Cardiac muscle cell (in vitro differentiated cells and primary cell): ENCODE measurements at places on chromosomes 5 and 9. TPM values are rescaled to one million over a fixed set of nuclear protein-coding genes. Genes with fewer than 3 reads are reported as not detected.

DNA sequence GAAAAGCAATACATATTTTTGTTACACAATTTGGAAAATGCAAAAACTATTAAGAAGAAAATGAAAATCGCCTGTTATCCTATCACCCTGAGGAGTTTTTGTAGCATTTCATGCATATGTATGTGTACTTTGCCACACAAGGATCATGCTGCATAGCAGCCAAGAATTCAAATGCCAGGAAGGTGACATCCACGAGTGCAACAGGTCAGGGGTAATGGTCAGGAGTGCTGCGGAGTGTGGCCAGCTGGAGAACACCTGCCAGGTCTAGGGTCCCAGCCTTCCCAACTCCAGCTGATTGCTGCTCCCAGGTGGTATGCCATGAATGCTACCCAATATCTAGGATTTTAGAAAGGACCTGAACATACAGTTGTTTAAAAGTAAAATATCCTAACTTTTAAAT is 617.1 kb downstream of the PRELID2 start:
- H3K4me1 ChIP-seq: no peaks in the 10 kb centered on the region
- H3K36me3 ChIP-seq: no peaks in the 10 kb centered on the region
- no peaks in the 10 kb centered on the region for H3K27me3 ChIP-seq
- H3K27ac ChIP-seq: no peak overlapping the region

DNA sequence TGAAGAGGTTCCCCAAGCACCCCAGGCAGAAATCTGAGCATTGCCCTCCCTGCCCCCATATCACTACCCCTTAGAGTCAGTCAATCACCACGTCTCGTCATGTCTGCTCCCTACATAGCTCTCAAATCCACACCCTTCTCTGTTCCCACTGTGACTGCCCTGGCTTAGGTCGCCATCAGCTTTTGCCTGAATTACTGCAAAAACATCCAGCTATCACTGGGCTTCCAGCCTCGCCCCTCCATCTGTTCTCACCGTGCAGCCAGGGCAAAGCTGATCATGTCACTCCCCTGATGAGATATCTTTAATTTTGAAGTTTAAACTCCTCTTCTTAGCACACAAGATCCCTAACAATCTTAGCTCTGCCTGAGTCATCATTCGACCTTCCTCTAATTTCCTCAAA is 89.6 kb upstream of the TBC1D2 start:
- no peak overlapping the region for H3K4me3 ChIP-seq
- DNase-seq: no peak

Gene FCN2
- total RNA-seq: not detected in 2 replicates

DNA sequence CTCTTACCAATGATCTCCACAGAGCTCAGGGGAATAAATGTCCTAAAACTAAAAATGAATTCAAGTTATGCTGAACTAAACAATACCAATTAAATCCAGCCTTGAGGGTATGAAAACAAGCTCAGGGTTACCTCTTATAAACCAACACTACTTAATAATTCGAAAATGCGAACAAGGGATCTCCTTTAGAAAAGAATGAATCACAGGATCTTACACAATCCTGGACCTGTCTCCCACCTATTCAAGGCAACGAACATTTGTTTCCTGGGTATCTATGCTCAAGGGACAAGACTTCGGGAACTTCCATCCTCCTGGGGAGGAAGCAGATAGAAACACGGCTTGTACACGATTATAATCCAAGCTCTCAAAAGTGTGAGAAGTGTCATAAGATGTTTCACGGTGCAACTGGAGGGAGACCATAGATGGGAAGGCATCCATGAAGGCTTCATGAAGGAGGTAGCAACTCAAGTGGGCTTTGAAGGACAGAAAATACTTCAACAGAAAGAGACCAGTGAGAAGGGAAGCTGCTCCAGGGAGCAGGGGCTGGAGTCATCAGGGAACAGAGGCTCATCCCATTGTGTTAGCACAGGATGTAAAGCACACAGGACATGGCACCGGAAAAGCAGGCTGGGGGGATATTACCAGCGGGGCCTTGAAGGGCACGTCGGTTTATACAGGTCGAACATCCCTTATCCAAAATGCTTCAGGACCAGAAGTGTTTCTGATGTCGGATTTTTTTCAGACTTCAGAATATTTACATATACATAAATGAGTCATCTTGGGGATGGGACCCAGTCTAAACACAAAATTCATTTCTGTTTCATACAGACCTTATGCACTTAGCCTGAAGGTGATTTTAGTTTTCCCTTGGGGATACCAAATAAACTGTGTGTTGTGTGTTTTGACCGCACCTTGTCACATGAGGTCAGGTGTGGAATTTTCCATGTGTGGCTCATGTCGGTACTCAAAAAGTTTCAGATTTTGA is 87.4 kb downstream of the TLE1 start:
- H3K27ac ChIP-seq: no peak overlapping the region
- no peak for DNase-seq
- peaks cover 85% of the 10 kb centered on the region for H3K27me3 ChIP-seq
- H3K36me3 ChIP-seq: no peaks in the 10 kb centered on the region
- H3K4me3 ChIP-seq: no peak overlapping the region

Gene KLHL3
- 11.9 and 16.8 TPM in 2 replicates for total RNA-seq

Gene WNT8A
- total RNA-seq: not detected in 2 replicates

DNA sequence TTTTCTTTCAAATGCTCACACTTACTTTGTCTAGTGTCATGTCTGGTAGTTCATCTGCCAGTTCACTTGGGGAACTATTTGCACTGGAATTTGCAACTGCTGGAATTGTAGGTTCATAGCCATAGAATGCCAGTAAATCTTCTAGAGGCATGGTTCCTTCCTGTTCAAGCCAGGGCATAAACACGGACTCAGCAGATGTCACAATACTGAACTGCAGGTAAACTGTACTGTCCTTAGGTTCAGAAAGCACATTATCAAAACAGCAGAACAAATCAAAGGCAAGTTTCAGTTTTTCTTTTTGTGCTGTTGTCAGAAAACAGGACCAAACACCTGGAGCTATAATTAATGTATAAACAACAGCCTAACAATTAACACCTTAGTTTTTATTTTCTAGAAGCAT is 13.1 kb downstream of the MIER3 start:
- no peak overlapping the region for H3K27ac ChIP-seq
- DNase-seq: no peak
- no peak overlapping the region for H3K4me3 ChIP-seq
- H3K4me1 ChIP-seq: no peaks in the 10 kb centered on the region
- peaks cover 77% of the 10 kb centered on the region for H3K36me3 ChIP-seq

DNA sequence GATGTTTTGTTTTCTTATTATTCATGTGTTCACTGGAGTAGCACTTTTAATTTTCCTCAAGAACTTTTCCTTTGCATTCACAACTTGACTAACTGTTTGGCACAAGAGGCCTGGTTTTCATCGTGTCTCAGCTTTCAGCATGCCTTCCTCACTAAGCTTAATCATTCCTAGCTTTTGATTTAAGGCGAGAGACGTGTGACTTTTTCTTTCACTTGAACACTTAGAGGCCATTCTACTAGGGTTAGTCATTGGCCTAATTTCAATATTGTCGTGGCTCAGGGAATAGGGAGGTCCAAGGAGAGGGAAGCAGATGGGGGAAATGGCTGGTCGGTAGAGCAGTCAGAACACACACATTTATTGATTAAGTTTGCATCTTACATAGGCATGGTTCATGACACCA is 94.0 kb downstream of the ZNF462 start:
- peaks cover 15% of the 10 kb centered on the region for H3K36me3 ChIP-seq
- H3K4me1 ChIP-seq: peaks cover 13% of the 10 kb centered on the region
- no peaks in the 10 kb centered on the region for H3K27me3 ChIP-seq

DNA sequence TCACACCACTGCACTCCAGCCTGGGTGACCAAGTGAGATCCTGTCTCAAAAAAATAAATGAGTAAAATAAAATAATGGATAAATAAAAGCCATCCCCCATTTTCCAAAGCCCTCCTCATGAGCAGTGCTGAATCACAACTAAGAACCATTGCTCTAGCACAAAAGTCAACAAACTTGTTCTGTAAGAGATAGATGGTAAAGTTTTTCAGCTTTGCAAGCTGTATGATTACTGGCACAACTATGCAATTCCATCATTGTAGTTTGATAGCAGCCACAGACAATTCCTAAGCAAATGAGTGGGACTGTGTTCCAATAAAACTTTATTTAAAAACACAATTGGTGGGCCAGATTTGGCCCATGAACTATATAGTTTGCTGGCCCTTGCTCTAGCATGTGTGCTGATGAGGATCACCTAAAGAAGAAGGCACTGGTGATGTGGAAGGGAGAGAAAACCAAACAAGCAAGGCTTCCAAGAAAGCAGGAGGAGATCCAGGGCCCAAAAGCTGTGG is 64.6 kb downstream of the NEURL1B start:
- H3K36me3 ChIP-seq: no peaks in the 10 kb centered on the region
- peaks cover 5% of the 10 kb centered on the region for H3K4me1 ChIP-seq
- H3K27me3 ChIP-seq: no peaks in the 10 kb centered on the region
- DNase-seq: no peak

DNA sequence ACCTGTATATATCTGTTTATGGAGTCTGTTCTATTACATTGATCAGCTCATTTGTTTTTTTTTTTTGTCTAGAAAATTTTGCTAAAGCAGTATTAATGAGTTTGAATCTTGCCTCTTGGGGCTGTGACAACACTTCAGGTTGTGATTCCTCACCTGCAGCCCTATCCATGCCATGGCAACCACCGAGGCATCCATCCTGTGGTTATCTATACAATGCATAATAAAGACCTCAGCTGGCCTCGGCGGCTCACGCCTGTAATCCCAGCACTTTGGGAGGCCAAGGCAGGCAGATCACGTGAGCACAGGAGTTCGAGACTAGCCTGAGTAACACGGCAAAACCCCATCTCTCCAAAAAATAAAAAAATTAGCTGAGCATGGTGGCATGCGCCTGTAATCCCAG is 28.1 kb upstream of the PDCD1LG2 start:
- DNase-seq: no peak
- no peaks in the 10 kb centered on the region for H3K36me3 ChIP-seq
- no peaks in the 10 kb centered on the region for H3K27me3 ChIP-seq

- no peaks in the 10 kb centered on the region for H3K4me1 ChIP-seq
- H3K36me3 ChIP-seq: no peaks in the 10 kb centered on the region
- H3K27me3 ChIP-seq: no peaks in the 10 kb centered on the region
- H3K27ac ChIP-seq: no peak overlapping the region
These were observed 597.1 kb downstream of the ACTL7B start for GRCh38 chr9:108258640-108259039.

Gene PPP2R2B
- 14.1 and 21.1 TPM in 2 replicates for total RNA-seq

Gene PCDHA9
- 1.6 and 2.2 TPM in 2 replicates for total RNA-seq

- no peaks in the 10 kb centered on the region for H3K27me3 ChIP-seq
- H3K4me1 ChIP-seq: peaks cover 4% of the 10 kb centered on the region
- no peak overlapping the region for H3K27ac ChIP-seq
- H3K36me3 ChIP-seq: no peaks in the 10 kb centered on the region
- no peak overlapping the region for H3K4me3 ChIP-seq
These were observed 24.5 kb upstream of the EXOC3 start for GRCh38 chr5:418162-419121.

DNA sequence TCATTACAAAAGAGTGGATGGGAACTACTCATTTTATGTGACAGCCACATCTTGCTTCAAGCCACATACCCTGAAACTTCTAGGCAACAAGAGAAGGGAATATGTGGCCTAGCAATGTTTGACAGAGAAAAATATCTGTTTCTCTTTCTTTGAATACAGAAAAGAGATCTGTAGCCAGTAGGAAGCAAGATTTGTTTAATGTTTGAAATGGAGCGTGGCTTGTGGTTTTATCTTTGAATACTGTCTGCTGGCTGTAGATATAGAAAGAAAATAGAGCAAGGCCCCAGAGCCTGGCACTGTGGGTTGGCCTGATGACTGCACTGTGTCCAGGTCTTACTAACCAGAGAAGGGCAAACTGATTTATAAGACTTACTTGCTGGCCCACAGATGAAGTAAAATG is 133.8 kb downstream of the ARHGEF28 start:
- peaks cover 19% of the 10 kb centered on the region for H3K27me3 ChIP-seq
- H3K27ac ChIP-seq: no peak overlapping the region
- H3K4me3 ChIP-seq: no peak overlapping the region
- no peaks in the 10 kb centered on the region for H3K4me1 ChIP-seq
- no peak for DNase-seq

Gene CER1
- total RNA-seq: 1.3 and 1.8 TPM in 2 replicates

GRCh38 chr9:12773562-12773961 is 1.3 kb upstream of the LURAP1L start:
- H3K36me3 ChIP-seq: no peaks in the 10 kb centered on the region
- H3K27me3 ChIP-seq: peaks cover 32% of the 10 kb centered on the region
- no peak overlapping the region for H3K4me3 ChIP-seq
- H3K4me1 ChIP-seq: no peaks in the 10 kb centered on the region

- H3K27me3 ChIP-seq: no peaks in the 10 kb centered on the region
- H3K36me3 ChIP-seq: no peaks in the 10 kb centered on the region
- H3K4me3 ChIP-seq: no peak overlapping the region
- H3K27ac ChIP-seq: no peak overlapping the region
These were observed 85.7 kb upstream of the TNFAIP8 start for GRCh38 chr5:119270121-119270565.

- no peaks in the 10 kb centered on the region for H3K4me1 ChIP-seq
- H3K4me3 ChIP-seq: no peak overlapping the region
- H3K27ac ChIP-seq: no peak overlapping the region
- no peaks in the 10 kb centered on the region for H3K36me3 ChIP-seq
These were observed 147.8 kb downstream of the KCTD16 start for GRCh38 chr5:144318460-144318859.

DNA sequence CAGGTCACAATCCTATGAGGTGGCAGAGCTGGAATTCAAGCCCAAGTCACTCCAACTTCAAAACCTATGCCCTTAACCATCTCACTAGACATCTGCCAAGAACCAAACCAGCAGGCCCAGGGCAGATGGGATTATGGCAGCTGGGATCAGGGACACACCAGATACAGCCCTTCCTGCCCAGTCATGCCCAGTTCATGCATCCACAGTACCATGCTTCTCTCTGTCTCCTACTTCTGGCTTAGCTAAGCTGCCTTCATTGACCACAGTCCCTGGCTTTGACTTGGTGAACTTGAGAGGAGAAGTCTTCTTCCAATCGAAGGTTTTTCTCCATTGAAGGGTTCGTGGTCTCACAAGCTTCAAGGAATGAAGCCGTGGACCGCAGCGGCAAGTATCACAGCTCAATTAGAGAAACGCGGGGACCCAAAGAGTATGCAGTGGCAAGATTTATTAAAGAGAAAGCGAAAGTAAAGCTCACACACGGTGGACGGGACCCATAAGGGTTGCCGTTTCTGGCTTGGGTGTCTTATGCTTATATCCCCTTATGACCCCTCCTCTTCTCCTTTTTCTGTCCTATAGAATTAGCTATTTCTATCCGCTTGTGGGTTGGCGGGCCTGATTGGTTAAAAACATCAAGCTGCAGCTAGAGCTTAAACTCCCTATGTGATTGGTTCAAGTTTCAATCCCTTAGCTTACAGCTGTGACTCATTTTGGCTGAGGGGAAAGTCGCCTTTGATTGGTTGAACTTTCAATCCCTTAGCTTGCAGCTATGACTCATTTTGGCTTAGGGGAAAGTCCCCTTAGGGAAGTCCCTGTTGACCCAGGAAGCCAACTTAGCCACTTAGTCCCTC is 101.2 kb downstream of the TRIM36 start:
- H3K4me1 ChIP-seq: no peaks in the 10 kb centered on the region
- DNase-seq: no peak
- no peaks in the 10 kb centered on the region for H3K36me3 ChIP-seq
- H3K4me3 ChIP-seq: no peak overlapping the region
- H3K27ac ChIP-seq: no peak overlapping the region

- DNase-seq: no peak
- no peak overlapping the region for H3K4me3 ChIP-seq
- H3K36me3 ChIP-seq: peaks cover 33% of the 10 kb centered on the region
- H3K27ac ChIP-seq: no peak overlapping the region
- H3K27me3 ChIP-seq: no peaks in the 10 kb centered on the region
- no peaks in the 10 kb centered on the region for H3K4me1 ChIP-seq
These were observed 70.0 kb downstream of the SECISBP2 start for GRCh38 chr9:89388084-89388867.

GRCh38 chr5:147727200-147727599 is 55.3 kb downstream of the JAKMIP2 start:
- no peaks in the 10 kb centered on the region for H3K27me3 ChIP-seq
- H3K36me3 ChIP-seq: no peaks in the 10 kb centered on the region
- no peak overlapping the region for H3K4me3 ChIP-seq
- no peak overlapping the region for H3K27ac ChIP-seq
- H3K4me1 ChIP-seq: no peaks in the 10 kb centered on the region
- DNase-seq: no peak

Gene EQTN
- total RNA-seq: not detected in 2 replicates
